Activated CD4-positive, alpha-beta T cell treated with anti-CD3 and anti-CD28 coated beads, Interleukin-2, amount 50 U/mL, for 48 hours (primary cell): ENCODE measurements at places on chromosomes 13 and 19.

GRCh38 chr13:23462815-23463559 lies 29.5 kb upstream of the SACS start:
- DNase-seq = no peak

DNA sequence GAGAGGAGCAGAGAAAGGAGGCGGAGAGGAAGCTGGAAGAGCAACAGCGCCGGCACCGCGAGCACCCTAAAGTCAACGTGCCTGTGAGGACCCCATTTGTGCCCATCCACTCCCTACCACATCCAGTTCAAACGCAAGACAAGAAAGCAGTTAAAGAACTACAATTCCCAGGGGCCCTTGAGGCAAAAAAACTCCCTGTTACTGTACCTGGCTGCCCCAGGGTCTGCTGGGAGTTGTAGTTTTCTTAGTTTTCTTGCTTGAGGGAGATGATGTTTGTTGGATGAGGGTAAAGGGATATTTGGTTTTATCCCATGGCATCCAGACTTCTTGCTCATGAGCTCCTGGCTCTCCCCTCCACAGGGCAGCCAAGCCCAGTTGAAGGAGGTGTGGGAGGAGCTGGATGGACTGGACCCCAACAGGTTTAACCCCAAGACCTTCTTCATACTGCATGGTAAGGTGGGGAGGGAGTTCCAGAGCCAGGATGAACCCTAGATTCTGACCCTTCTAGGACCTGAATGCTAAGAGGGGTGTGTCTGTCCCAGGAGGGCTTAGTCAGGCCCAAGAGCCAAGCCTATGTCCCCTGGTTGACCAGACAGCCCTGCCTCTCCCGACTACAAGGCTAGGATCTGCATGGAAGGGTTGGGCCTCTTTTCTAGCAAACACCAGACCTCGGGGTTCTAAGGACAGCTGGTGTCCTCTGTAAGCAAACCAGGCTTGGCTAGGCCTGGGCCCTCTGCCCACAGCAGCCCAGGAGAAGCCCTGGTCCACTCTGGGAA lies 13.2 kb downstream of the NUCB1 start:
- DNase-seq = no peak

DNA sequence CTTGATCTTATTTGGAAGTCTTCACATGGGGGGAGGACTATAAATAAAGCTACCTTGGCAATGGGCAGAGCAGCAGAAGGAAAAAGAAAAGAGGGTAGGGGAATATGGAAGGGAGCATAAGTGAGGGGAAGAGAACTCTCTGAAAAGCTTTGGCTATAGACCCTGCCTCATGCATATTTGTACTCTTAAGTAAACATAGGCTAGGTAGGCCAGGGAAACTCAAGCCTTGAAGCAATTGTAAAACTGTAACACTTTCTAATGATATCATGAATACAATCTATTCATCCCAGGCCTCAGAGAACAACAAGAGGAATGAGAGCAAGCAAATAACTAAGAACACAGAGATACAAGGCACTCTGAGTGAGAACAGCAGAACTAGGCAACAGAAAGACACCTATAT lies 20.4 kb downstream of the MYCBP2 start:
- no peak for DNase-seq

- no peak for DNase-seq
These were observed 18.1 kb downstream of the CDADC1 start for GRCh38 chr13:49265822-49266221.

DNA sequence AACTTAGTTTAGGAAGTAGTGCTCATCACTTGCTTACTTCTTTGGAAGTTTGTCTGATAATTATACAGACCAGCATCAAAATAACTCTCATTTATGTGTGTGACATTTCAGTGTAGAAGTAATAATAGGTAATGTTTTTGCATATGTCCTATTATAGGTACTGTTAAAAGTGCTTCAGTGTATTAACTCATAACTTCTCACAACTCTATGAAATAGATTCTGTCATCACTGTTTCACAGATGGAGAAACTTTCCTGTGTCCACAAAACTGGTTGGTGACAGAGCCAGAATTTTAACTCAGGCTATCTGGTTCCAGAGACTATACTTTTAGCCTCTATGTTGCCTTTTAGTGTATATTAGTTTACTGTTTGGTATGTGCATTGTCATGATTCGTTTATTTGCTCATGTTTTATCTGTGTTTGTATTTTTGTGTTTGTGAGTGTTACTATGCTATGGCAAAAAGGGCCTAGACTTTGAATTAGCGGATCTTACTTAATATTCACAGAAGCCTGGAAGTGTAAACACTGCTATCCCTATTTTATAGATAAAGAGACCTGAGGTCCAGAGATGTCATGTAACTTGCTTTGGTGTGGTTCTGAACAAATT lies 12.7 kb downstream of the LPAR6 start:
- DNase-seq = no peak

DNA sequence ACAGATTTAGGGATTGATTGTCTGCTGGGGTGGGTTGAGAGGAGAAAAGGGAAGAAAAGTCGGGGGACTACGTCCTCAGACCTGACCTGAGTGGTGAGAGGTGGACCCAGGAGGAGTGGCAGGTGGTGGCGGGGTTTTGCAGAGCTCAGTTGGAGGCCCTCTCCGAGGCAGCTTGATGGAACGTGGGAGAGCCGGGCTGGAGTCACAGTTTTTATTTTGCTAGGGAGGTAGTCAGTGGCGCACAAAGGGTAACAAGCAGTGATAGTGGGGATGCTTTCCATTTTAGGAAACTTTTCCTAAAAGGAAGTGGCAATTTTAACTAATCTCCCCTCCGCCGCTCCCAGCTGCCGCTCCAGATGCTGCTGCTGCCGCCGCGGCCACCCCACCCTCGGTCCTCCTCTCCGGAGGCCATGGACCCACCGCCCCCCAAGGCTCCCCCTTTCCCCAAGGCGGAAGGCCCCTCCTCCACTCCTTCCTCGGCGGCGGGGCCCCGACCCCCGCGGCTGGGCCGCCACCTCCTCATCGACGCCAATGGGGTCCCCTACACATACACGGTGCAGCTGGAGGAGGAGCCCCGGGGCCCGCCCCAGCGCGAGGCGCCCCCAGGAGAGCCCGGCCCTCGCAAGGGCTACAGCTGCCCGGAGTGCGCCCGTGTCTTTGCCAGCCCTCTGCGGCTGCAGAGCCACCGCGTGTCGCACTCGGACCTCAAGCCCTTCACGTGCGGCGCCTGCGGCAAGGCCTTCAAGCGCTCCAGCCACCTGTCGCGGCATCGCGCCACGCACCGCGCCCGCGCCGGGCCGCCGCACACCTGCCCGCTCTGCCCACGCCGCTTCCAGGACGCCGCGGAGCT lies 1.1 kb upstream of the ZNF581 start:
- peak; percentile 57 for DNase-seq

DNA sequence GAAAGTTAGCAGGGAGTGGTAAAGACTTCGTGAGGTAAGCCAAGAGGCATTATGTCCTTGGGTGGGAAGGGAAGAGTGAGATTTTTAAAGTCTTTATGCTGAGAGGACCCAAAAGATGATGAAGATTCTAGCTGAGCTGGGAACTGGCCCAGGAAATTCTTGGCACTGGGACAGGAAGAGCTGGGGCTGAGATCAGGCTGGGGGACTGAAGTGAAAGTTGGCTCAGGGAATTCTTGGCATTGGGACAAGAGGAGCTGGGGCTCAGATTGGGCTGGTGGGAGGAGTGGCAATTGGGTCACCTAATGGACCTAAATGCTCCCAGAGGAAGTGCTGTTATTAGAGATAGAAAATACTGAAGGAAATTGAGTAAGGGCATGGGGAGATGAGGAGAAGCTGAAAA lies 8.8 kb downstream of the SCEL start:
- DNase-seq = no peak

DNA sequence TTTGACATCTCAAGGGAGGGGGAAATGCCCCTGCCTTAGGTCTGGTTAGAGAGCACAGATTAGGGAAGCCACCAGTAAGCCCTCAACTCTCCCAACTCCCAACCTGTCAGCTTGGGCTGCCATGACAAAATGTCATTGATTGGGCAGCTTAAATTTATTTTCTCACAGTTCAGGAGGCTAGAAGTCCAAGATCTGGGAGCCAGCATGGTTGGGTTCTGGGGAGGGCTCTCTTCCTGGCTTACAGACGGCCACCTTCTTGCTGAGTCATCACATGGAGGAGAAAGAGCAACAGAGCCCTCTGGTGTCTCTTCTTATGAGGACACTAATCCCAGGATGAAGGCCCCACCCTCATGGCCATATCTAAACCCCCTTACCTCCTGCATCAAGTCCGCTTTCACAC lies 24.2 kb downstream of the C19orf12 start:
- peak; percentile 54 for DNase-seq

- no peak for DNase-seq
These were observed 21.2 kb downstream of the INSR start for GRCh38 chr19:7272856-7273578.

DNA sequence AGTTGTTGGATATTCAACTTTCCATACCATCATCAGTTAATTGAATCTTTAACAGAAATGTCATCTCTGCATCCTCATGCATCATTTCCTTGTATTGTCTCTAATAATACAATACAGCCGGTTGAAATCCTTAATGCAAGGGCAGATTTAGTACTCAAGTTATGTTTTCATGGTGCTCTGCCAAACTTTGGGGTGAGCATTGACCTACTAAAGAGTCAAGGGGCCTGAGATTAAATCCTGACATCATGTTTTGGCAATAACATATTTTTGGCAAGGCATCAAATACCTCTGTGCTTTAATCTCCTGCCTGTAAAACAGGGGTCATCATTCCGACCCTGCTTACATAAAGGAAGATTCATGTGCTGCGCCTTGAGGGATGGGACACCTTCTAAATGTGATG lies 42.7 kb upstream of the ABCC4 start:
- DNase-seq = no peak

GRCh38 chr19:46860846-46861690 lies at the start of gene ARHGAP35:
Gene ARHGAP35 (plus strand): TSS chr19:46860997. CDS start chr19:46918676, 57,679 bp downstream.
- DNase-seq = peak; percentile 21

GRCh38 chr19:29880498-29881081 lies 61.4 kb upstream of the URI1 start:
- DNase-seq = no peak

- DNase-seq = no peak
These were observed 228.2 kb downstream of the PCDH20 start for GRCh38 chr13:61187471-61187870.

GRCh38 chr13:110790371-110790770 lies 76.9 kb downstream of the ING1 start:
- no peak for DNase-seq

DNA sequence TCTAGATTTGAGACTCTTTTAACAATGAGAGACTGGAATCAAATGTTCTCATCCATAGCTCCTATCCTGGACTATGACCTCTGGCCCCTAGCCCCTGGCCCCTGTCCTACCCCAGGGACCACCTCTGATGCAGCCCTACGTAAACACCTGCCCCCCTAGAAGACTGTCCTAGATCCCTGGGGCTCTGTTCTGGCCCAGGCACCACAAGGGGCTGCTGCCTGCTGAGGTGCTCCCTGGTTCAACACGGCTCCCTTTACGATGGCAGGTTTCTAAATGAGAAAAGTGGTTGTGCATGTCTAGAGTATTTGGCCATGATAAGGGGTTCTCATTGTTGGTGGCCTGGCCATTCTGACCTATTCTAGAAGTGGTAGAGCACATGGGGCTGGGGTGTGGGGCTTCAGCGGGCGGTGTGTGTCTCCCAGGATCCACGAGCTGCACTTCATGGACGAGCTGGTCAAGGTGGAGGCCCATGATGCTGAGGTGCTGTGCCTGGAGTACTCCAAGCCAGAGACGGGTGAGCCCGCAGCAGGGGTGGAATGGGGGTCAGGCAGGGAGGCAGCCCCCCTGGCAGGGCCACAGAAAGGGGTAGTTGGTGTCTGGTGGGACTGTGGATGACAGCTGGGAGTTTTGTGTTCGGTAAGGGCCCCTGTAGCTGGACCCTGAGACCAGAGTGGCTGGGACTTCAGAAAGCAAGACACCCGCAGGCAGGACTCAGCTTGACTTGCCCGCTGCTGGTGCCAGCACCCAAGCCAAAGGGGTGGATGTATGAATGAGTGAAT lies 26.5 kb upstream of the OVOL3 start:
- no peak for DNase-seq

GRCh38 chr13:111153977-111154332 lies 38.8 kb downstream of the ARHGEF7 start:
- peak; percentile 70 for DNase-seq
